ENCODE measurements at places on chromosomes 2 and 18.

DNA sequence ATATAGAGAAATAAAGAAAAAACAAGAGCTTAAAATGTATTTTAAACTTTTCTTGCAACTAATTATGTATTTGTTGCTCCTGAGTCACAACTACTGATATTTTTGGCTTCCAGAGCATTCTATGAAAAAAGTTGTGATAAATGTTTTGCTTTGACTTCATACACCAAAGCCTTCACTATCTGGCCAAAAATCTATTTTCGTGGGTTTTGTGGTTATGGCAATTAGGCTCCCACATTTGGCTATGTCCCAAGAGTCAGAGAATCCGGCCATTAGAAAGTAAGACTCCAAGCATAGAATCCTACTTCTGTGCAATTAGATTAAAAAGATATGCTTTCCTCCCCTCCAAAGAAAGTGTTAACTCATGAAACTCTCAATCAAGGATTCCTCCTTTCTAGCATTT is 1456.1 kb upstream of the ACVR2A start:
- no peak for DNase-seq

GRCh38 chr2:173230181-173230580 is 124.5 kb upstream of the CDCA7 start:
- no peak for DNase-seq

DNA sequence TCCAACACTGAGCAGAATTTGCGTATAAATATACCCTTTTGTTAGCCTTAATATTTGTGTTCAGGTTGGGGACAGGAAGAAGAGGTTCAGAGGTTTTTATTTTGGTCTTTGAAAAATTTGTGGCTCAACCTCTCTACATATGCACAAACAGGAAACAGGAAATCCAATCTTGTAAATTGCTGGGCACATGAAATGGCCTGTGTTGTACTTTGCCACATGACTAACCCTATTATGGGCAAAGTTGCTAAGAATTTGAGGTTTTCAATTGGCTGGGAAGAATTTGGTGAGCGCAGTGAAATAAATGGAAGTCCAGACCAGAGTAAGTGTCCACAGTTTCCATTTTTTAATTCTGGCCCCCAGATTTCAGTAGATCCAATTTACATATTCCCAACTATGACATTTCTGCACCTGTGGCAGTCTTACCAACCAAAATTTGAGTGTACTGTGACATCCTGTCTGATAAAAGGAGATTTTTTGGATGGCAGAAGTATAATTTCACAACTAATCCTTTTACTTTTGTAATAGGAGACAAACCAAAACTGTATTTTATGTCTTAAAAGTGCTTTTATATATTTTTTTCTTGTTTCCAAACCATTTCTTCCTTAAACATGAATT is 63.6 kb downstream of the COX7A2L start:
- DNase-seq: no peak

- no peak for DNase-seq
Measured at GRCh38 chr2:213149294-213149875, 2.0 kb downstream of the IKZF2 start.

DNA sequence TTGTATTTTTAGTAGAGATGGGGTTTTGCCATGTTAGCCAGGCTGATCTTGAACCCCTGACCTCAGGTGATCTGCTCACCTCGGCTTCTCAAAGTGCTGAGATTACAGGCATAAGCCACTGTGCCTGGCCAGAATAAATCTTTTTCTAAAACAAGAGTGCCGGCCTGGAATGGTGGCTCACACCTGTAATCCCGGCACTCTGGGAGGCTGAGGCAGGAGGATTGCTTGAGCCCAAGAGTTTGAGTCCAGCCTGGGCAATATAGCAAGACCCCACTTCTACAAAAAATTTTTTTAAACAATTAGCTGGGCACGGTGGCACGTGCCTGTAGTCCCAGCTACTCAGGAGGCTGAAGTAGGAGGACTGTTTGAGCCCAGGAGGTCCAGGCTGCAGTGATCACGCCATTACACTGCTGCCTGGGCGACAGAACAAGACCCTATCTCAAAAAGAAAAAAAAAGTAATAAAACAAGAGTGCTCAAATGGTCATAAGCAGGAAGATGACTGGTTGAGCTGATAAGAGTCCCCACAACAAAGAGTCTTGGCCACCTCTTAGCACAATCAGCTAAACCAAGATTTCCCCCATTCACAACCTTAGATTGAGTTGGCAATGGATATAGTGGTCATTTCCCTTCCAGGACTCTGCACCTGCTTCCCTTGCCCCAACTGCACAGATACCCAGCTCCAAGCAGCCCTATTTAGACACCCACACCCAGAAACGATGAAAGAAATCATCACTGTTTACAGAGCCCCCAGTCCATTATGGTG is 5.8 kb upstream of the UCN start:
- no peak for DNase-seq

Measured in NT2/D1 (cell line).